ENCODE measurements at places on chromosomes 4 and X.

- DNase-seq = no peak
These were observed 10.7 kb upstream of the PASD1 start for GRCh38 chrX:151552743-151553142.

DNA sequence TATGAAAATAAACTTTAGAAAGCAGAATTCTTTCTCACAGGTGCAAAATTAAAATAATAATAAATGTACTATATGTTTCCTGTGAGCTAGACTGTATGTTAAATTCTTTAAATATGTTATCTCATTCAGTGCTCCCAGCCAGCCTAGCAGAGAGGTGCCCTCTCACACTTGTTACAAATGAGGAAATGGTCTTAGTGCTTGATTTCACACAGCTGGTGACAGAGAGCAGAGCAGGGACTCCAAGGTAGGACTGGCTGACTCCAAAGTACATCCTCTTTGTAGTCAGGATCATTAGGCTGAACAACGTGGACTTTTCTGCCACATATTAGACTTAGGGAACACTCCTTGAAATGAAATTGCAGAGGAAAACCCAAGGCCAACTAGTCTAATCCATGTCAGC is 72.0 kb upstream of the HHIP start:
- no peak for DNase-seq

DNA sequence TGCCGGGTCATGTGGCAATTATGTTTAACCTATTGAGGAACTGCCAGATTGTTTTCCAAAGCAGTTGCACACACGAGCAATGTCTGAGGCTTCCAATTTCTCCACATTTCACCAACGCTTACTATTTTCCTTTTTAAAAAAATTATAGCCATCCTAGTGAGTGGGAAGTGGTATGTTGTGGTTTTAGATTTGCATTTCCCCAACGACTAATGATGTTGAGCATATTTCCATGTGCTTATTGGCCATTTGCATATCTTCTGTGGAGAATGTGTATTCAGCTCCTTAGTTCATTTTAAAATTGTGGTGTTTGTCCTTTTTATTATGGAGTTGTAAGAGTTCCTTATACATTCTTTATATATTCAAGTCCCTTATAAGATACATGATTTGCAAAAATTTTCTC is 60.2 kb downstream of the MTMR1 start:
- DNase-seq = no peak

DNA sequence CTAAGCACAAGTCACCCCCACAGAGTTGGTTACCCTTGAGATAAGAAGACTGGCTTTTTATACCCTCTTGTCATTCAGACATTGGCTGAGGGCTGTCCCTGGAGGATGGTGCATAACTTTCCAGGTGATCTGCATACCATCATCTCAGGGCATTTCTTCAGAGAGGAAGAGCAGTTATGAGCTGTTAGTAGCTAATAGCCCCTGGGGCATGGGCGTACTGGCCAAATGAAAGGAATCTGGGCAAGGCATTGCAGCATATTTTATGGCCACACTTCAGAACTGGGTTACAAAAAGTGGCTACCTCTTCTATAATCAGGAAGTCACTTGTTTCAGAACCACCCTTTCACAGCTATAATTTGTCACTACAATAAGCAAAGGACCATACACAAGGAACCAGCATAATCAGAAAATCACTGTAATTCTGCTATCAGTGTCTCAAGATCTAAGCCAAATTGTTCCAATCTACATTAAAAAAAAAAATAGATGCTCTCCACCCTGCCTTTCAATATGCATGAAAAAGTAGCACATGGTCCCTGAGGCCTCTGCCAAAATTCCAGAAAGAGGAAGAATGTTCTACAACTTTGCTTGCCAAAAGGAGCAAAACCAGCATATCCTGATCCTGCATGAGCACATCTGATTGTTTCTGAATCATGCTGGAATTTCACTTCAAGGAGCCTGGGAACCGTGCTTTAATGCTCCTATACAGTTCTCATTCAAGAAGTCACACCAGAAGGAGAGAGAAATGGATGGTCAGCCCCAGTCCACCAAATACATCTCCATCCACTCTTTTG is 92.0 kb downstream of the TMEM144 start:
- DNase-seq = no peak

- DNase-seq = no peak
These were observed 23.3 kb downstream of the BRCC3 start for GRCh38 chrX:155094468-155095061.

- no peak for DNase-seq
These were observed 24.8 kb upstream of the GATB start for GRCh38 chr4:151785484-151786157.

DNA sequence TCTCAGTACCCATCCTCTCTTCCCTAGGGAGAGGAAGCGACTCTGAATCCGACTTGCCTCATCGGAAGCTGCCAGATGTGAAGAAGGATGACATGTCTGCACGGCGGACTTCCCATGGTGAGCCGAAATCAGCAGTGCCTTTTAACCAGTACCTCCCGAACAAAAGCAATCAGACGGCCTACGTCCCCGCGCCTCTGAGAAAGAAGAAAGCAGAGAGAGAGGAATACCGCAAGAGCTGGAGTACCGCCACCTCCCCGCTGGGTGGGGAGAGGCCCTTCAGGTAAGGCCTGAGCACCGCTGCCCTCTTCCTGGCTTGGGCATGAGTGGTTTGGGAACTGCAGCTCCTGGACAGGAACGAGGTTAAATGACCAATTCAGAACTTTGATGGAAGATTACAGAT is 81.2 kb downstream of the LIMCH1 start:
- no peak for DNase-seq

DNA sequence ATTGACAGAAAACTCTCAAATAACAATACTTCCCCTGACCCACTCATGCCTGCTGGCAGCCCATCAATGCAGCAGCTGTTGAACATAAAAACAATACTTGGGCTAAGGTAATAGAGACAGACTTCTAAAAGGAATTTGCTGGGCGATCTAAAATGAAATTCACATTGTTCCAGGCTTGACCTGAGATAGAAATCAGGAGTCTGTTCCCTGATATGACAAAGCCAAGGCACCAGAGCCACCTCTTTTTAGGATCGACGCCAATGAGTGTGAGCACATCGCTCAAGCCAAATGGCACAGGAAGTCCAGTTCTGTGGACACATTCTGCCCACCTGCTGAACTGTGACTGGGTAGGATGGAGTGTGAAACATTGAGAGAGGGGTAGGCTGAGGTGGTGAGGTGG is 4.9 kb downstream of the SEPTIN11 start:
- no peak for DNase-seq

GRCh38 chr4:4820261-4820660 is 39.2 kb upstream of the MSX1 start:
- DNase-seq = no peak

- DNase-seq = no peak
These were observed 45.8 kb upstream of the ITM2A start for GRCh38 chrX:79412972-79413371.

DNA sequence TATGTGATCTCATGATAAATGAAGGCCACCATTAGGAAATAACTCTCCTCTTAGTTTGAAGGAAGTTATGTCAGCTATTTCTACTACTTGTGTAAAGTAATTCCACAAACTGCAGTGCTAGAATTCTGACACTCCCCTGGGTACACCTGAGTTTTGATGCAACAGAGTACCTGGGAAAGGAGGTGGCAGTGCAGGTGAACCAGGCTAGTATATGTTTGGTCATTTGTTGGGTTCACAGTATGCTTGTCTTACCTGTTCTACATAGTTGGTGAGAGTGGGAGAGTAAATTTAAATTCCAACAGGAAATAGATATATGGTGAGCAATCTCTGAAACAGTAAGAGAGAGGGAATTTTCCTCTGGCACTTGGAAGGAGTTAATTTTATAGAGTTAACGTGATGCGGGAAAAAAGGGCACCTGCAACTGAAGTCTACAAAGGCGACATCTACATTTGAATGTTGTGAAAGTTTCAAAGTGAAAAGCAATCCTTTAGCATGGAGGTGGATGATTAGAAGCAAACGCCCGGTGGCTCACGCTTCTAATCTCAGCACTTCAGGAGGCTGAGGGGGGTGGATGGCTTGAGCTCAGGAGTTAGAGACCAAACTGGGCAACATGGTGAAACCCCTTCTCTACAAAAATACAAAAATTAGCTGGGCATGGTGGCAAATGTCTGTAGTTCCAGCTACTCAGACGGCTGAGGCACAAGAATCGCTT is 8.3 kb upstream of the SLC10A6 start:
- DNase-seq = no peak

DNA sequence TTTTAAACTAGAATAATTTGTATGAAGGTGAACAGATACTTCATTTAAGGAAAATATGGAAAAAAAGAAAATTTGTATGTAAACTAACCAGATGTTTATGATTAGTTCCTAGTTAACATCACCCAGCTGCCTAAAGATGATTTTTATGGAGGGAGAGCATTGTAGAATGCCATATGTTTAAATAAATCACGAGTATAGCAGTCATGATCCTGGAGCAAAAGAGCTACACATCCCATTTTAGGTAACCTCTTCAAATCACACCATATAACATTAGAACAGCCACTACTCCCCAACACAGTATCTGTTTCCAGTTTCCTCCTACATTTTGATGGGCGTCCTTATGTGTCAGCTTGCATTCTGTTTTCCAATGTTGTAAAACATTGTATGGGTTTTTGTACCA is 571.9 kb upstream of the FAM241A start:
- no peak for DNase-seq

- DNase-seq = no peak
These were observed 23.6 kb downstream of the KIF4A start for GRCh38 chrX:70313503-70313902.

DNA sequence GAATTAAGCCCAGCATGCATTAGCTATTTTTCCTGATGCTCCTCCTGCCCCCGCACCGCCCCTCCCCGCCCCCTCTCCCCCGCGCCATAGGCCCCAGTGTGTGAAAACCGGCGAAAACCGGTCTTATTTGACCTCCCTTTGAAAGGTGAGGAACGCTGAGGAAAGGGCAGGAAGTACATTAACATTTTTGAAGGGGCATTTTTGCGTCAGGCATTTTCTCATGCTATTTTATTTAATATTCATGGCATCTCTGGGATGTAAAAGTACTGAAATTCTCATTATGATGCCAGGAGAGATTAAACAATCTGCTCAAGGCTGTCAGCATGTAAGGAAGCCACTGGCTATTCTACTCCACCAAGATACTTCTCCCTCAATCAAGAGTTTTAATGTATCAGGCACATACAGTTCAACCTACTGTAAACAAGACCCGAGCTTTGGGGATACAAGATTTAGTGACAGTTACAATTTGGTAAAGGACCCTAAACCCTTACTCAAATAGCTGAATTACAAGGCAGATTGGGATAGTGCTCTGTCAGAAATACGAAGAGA is 1.2 kb upstream of the NMU start:
- DNase-seq = no peak

- no peak for DNase-seq
These were observed 11.8 kb upstream of the CLDN24 start for GRCh38 chr4:183333983-183334382.

- no peak for DNase-seq
These were observed 37.9 kb downstream of the MFAP3L start for GRCh38 chr4:169988252-169988651.

DNA sequence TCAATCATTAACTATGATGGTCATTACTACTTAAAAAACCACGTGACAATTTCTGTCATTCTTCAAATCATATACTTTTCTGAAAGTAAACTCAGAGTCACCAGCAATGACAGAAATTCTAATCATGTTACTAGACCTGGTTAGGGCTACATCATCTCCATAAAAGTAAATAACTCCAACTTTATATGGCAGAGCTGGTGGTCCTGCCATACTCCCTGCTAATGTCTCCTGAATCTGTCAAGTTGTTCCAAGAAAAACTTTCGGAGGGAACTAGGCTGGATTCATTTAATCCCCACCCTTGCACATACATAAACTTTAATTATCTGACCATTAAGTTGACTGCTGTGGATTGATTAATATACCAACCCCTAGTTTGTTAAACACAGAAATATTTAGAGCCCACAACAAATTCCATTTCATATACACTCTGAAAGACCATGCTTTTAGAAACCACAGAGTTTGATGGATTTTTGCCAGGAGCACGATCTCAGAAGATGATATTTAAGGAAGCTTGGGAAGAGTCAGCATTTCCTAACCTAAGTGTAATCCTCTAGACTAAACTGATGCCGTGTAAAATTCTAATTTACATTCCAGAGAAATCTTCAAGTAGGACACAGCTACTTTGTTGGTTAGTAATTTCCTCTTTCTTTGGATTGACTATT is 577.0 kb downstream of the FAT4 start:
- no peak for DNase-seq

- no peak for DNase-seq
These were observed 9.7 kb downstream of the UNC5C start for GRCh38 chr4:95539106-95539505.

GRCh38 chrX:11755724-11756123 is 2.3 kb upstream of the MSL3 start:
- no peak for DNase-seq

- DNase-seq = no peak
These were observed 364.6 kb upstream of the FAT1 start for GRCh38 chr4:187088070-187088799.

DNA sequence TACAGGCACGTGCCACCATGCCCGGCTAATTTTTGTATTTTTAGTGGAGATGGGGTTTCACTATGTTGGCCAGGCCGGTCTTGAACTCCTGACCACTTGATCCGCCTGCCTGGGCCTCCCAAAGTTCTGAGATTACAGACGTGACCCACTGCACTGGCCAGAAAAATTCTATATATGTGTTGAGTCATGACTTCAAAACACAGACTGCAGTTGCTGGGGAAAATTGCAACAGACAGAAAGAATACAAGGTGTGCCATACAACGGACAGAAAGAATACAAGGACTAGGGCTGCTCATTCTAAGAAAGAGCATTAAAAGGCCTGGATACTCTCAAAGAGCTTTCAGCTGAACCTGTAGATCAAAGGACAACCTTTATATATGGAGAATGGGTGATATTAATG is 109.6 kb upstream of the ACSL4 start:
- DNase-seq = no peak

DNA sequence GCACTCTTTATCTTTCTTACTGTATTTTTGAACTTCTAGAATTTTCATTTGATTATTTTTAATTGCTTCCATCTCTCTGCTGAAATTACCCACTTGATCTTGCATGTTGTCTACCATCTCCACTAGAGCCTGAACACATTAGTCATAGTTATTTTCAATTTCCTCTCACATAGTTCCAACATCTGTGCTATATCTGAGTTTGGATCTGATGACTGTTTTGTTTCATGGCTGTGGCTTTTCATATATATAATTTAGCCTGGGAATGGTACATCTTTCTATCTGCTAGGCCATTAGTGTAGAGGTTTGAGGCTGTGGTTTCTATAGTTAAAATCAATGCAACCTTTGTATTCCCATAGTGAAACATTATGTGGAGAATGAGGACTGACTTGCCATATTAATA is 33.2 kb downstream of the NPY2R start:
- DNase-seq = no peak

GRCh38 chr4:153447175-153447905 is 18.8 kb upstream of the TMEM131L start:
- peak; percentile 67 for DNase-seq
